HCEC 1CT (cell line): ENCODE measurements at places on chromosomes 11 and 22.

DNA sequence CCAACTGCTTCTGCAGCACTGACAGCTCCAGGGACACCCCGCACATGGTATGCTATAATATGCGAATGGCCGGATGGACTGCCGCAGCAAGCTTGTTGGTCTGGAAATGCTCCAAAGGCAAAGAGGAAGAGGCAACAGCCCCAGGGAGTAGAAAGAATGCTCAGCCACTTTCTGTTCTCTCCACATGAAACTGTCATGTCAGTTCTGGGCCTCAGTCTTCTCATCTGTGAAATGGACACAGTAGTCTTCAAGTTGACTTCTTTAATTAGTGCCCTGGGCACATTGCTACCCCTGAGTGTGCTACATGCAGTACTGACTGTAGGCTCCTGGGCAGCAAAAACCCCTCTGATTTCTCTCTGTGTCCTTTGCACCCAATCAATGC is 19.9 kb downstream of the IL10RA start:
- DNase-seq, result no peak

DNA sequence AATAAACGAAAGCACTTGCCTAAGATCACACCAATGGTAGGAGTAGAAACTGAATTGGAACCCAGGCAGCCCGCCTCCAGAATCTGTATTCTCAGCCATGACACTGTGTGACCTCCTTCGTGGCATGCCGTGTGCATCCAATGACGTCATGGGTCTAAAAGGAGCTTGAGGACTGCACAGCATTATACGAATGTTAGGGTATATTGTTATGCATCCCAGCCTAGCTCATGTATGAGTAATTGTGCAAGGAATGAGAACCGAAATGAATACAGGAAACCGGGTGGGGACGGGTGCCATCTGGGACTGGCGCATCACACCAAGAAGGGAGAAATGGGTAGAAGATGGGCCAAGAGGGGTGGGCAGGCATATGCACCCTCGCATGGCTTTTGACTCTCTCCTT is 12.3 kb upstream of the IGSF9B start:
- no peak for DNase-seq

DNA sequence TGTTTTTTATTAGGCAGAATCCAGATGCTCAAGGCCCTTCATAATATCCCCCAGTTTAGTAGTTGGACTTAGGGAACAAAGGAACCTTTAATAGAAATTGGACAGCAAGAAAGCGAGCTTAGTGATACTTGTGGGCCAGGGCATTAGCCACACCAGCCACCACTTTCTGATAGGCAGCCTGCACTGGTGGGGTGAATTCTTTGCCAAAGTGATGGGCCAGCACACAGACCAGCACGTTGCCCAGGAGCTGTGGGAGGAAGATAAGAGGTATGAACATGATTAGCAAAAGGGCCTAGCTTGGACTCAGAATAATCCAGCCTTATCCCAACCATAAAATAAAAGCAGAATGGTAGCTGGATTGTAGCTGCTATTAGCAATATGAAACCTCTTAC is 1.4 kb downstream of the HBB start:
- no peak for DNase-seq

- no peak for DNase-seq
These were observed 100.2 kb downstream of the C11orf87 start for GRCh38 chr11:109522116-109522755.

- no peak for DNase-seq
These were observed at the start of gene HOATZ for GRCh38 chr11:111514216-111515031. Gene HOATZ (plus strand): TSS chr11:111514778. CDS start chr11:111514785, 7 bp downstream.

GRCh38 chr22:37199760-37200108 is 11.7 kb upstream of the C1QTNF6 start:
- no peak for DNase-seq

DNA sequence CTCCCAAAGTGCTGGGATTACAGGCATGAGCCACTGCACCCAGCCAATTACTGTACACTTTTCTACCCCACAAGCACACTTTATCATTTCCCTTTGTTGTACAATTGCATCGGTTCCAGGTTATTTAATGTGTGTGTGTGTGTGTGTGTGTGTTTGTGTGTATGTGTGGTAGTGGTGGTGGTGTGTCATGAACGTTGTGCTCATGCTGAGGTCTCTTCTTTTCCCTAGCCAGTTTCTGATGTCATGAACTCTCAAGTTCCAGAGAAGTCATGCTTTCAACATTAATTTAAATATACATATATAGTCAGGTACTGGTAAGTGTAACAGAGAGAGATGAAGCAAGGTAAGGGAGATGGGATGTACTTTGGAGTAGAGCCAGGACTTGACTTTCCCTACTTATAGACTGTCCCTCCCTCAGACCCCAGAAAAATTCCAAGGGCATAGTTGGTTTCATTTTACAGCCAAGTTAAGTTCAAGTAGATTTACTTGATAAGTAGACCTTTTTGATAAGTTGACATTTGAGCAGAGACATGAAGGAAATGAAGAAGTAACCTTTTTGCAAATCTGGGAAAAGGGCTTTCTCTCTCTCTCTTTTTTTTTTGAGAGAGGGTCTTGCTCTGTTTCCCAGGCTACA is 42.7 kb downstream of the WEE1 start:
- DNase-seq, result no peak

DNA sequence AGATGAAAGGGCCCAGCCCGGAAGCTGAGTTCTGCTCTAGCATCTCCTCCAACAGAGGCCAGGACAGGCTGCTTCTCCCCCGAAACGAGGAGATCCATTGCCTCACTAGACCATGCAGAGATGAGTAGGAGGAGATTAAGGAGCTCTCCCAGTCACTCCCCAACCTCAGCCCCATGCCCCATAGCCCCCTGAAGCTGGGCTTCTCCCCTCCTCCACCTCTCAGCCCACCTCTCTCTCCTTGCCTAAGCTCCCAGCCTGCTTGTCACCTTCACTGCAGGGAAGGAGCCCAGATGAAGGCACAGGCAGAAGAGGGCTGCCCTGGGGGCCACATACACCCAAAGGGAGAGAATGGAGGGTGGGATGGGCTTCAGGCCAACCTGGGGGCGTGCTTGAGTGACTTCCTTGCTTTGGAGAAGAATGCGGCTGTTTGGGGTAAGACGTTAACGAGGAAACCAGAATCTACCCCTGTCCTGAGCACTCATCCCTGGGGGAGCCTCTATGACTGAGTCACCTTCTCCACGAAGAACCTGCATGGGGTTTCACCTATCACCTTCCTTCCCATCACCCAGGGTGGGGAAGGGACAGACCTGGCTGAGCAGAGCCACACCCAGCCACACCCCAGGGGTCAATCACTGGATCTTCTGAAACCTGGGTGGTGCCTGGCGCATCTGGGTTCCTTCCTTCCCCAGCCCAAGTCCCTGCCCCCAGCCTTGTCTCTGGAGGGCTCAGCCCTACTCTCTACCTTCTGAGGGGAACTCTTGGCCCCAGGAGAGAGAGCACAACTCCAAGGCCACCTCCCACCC is 11.6 kb upstream of the GNAZ start:
- no peak for DNase-seq

DNA sequence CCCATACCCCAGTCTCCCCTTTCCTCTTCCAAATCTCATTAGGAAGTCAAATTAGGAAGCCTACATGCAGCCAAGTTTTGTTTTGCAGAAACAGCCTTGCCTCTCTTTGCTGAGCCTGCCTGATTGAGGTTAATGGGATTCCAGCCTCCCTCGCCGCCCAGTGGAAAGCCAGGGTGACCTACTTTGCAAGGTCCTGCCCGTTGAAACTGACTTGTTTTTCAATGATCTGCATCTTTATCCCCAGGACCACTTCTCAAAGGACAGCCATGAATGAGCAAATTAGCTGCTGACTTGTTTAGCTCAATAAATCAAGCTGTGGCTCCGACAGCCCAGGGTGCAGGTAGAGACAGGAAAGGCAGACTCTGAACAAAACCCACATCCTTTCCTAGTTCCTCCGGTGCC is 110.4 kb downstream of the RRAS2 start:
- no peak for DNase-seq

DNA sequence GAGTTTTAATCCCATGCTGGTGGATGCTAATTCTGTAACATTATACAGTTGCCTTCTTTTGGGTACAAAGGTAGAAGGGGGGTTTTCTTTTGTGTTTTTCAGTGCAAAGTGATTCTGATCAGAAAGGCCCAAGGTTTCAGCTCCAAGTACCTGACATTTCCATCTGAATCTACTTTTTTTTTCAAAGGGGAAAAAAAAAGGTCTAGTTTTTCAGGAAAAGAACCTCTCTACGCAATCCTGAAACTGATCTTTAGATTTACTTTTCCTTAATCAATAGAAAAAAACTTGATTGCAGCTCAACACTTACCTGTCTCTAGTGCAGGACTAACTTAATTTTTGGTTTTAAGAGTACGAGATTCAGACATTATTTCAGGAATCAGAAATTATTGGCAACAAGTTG is at the start of gene TECTA:
TECTA (plus strand) TSS at position 301 of the 400 bp plus-strand sequence. CDS start 1,423 bp downstream, outside the sequence.
- no peak for DNase-seq

DNA sequence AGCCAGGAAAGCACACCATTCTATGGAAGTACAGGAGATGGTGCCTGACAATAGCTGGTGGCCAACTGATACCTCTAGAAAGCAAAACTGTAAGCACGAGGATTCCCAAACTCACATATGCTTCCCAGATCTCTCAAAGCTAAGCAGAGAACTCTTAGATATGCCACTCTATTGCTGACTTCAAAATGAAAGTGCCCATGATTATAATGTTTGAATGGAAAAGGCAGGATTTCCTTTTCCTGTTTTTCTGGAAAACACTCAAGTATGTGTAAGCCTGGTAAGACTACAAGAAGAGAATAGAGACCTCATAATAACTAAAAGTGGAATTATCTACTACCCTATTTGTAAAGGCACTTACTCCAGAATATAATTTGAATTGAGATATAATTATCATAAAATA is 2.6 kb upstream of the CARD18 start:
- no peak for DNase-seq

DNA sequence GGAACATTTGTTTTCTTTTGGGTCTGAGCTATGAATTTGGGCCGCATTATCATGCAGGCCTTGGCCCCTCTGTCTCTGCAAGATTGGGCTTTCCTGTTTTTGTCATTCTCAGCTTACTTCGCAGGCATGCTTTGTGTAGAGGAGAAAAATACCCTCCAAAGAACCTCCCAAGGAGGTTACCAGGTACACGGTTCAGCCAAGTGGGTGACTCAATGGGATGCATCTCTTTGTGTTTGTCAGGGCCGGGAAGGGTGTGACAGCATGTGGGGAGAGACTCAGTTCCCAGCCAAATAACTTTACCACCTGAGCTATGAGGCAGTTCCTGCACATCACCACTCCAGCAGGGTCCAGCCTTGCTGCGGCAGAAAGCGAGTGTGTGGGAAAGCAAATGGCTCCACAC is 47.8 kb upstream of the CLDN5 start:
- no peak for DNase-seq

DNA sequence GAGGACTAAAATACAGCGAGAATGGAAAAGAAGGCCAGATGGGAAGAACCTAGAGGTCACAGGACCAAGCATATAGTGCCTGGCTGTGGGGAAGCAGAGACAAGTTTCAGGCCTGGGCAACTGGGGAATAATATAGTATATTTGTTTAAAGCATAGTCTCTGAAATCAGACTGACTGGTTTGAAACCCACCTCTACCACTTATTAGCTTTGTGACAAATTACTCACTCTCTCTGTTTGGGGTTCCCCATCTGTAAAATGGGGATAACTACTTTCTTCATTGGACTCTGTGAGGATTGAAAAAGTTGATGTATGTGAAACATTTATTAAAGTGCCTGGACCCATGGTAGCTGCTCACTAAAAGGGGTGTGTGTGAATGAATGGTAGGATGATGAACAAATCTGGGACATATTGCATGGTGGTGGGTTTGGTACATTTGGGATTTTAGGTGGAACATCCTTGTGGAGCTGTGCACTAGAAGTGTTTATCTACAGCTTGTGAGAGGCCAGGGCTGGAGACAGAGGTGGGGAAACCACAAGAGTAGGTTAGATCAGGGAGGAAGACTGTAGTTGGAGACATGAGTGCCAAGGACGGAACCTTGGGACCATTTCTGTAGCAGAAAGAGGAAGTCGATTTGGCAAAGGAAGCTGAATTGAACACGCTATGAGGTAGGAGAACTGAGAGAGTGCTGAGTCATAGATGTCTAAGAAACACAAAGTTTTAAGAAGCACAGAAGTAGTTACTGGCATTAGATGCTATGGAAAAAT is 52.6 kb downstream of the SWAP70 start:
- peak; percentile 65 for DNase-seq

DNA sequence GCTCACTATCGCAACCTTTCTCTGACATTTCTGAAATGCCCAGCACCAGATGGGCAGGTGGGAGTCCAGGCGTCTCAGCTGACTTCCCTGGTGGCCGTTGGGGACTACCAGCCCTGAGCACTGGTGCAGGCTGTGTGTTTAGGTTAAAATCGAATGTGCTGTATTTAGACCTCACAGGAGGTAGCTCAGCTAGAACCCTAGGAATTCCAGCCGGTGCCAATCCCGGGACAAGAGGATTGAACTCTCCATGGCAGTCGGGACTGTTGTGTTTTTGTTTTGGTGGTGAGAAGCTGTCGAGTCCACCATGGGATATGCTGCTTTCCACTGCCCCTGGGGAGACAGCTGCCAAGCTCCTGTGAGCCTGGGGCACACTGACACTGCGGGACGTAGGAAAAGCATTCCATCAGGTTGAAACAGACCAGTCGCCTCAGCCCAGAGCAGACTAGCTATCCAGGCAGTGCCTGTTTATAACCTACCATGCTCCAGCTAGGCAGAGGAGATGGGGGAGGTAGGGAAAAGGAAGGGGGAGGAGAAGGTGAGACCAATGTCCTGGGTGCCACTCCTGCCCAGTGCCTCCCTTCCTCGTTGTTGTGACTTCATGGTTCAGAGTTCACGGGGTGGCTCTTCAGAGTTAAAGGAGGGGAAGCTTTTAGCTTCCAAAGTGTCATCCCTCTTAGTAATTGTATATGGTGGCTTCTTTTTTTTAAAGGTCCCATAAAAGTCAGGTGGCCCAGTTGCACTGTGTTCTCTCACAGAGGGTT is 53.0 kb downstream of the MICAL2 start:
- peak; percentile 33 for DNase-seq

- no peak for DNase-seq
These were observed 34.0 kb upstream of the CARS1 start for GRCh38 chr11:3091081-3091845.

GRCh38 chr22:31218565-31219262 is 6.6 kb downstream of the LIMK2 start:
- DNase-seq, result no peak

DNA sequence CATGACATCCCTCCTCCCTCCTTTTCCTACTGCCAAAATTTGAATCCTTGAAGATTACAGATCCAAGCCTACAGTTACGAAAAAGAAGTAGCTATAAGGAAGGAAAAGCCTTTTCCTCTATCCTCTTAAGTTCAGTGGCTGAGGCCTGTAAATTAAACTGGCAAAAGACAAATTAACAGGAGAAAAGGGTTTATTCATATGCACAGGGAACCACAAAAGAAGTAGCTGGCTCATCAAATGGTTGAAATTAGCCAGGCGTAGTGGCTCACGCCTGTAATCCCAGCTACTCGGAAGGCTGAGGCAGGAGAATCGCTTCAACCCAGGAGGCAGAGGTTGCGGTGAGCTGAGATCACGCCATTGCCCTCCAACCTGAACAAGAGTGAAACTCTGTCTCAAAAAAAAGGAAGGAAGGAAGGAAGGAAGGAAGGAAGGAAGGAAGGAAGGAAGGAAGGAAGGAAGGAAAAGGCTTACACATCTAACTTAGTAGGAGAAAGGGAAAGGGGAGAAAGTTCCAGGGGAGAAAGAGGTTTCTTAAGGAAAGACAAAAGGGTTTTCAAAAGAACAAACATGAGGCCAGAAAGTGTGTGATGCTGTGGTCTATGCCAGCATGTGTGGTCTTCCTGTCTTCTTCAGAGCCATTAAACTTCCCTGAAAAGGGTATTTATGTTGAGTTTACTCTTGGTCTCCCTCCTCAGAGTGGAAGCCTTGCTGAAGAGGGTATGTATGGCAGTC is 5.1 kb upstream of the SMPD1 start:
- no peak for DNase-seq
